ENCODE measurements at places on chromosomes 7 and 10. TPM values are rescaled to one million over a fixed set of nuclear protein-coding genes. Genes with fewer than 3 reads are reported as not detected.

OPN4 gene
- not detected for total RNA-seq

GRCh38 chr10:48551861-48552591 lies 52.8 kb downstream of the ARHGAP22 start:
- DNase-seq: no peak

- DNase-seq: no peak
Observed at GRCh38 chr10:88541116-88541626, 41.9 kb downstream of the RNLS start.

DNA sequence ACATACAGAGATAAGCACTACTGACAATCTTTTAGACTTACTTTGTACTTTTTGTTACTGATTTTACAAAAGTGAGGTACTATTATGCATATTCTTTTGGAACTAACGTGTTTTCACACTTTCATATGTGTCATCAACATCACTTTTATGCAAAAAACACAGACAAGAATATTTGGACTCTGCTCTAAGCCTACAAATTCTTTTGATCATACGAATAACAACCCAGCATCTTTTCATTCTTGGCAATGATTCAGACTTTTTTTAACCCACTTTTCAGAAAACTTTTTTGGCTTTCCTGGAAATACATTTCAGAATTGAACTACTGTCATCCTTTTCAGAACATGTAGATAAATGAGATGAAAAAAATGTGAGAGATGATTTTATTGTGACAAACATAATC lies 30.2 kb downstream of the USP6NL start:
- DNase-seq: no peak

DNA sequence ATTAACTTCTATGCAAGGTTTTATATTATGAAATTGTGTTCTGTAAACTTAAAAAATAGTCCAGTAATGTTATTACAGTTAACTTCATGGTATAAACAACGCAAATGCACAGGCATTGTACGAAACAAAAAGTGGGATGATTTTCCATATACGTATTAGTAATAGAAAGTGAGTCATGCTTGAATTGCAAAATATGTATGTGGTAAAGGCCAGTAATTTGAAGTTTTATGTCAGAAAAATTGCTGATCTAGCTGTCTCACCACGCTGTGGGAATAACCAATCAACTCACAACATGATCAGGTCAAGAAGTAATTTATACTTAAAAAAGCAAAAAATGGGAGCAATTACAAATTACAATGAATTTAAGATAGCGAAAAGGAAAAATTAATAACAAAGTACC lies 37.0 kb upstream of the GLI3 start:
- DNase-seq: no peak

NEBL gene
- 151 TPM for total RNA-seq

DNA sequence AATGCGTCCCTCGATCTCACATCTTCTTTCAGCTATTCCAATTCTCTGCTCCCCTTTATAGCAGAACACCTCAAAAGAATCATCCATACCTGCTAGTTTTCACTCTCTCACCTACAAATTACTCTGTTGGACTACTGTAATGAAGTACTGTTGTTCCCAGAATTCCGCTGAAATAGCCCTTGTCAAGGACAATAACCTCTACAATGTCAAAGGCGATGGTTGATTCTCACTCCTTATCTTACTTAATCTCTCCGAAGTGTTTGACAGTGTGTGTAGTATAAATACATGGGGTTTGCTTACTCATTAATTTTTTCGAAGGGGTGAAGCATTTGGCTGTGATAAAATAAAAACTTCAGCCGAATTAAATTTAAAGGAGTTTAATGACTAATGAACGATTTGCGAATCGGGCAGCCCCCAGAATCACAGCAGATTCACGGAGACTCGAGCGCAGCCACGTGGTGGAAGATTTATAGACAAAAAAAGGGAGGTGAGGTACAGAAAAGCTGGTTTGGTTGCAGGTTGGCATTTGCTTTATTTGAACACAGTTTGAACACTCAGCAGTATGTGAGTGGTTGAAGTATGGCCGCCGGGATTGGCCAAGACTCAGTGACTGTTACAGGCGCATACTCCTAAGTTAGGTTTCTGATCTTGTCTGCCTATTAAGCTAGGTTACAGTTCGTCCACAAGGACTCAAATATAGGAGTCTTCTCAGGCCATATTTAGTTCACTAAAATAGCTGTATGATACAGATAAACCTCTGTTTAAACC lies 29.8 kb downstream of the SYPL1 start:
- DNase-seq: no peak

ACTL6B gene
- not detected for total RNA-seq

DNA sequence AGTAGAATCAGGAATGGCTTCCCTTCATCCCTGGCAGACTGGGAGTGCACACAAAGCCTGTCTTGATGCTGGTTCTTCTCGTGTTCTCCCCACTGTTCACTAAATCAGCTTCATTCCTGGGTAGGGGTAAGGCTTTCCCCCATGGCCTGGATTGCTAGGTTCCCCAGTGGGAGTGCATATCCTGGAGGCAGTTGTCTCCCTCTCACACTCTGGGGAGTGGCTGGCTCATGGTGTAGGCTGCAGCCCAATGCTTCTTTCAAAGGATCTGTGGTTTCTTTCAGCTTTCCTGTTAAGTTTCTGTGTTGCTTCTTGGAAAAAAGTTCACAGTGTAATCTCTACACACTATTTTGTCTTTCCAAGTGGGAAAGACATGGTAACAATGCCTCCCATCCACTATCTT lies 32.6 kb upstream of the ARMC3 start:
- DNase-seq: no peak

PROSER2 gene
- total RNA-seq: 26.3 TPM

- peak; percentile 24 for DNase-seq
Observed at GRCh38 chr7:28272461-28272877, 91.9 kb upstream of the JAZF1 start.

GRCh38 chr10:24680647-24681524 lies 42.8 kb downstream of the ARHGAP21 start:
- DNase-seq: no peak

OIT3 gene
- total RNA-seq: 0.20 TPM

- DNase-seq: no peak
Observed at GRCh38 chr7:15478401-15478800, 83.4 kb downstream of the AGMO start.

GRCh38 chr7:126768836-126769235 lies 483.9 kb downstream of the GRM8 start:
- no peak for DNase-seq

JAZF1 gene
- 13.0 TPM for total RNA-seq

DNA sequence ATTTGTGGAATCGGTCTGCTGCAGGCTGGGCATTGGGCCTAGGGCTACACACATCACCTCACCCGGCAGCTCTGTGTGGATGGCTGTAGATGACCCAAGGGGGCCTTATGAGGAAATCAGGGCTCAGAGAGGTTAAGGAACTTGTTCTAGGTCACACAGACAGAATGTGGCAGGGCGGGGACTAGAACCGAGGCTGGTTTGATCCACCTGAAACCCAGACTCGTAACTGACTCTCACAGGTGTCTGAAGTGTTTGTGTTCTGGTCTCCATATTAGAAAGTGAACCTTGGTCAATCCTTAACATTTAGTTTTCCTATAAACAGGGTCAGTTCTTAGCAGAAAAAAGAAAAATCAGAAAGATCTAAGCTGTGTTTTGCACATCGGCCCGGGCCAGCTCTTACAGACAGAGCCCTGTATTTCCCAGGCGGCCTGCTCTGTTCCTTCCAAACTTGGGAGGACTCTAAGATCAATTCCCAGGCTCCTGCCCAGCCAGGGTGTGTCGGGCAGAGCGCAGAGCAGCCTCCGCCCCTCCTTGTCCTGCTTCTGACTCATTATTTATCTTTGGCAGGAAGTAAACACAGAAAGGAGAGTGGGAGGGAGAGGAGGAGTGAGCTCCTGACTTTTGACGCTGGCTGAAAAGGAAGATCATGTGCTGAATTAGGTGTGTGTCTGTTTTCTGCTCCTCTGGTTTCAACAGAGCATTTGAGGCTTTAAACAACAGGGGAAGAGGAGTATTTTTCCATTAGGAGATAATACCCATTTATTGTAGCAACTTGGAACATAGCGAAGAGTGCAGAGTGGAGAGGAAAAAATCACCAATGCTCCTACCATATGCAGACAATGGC lies 74.1 kb downstream of the TACC2 start:
- peak; percentile 72 for DNase-seq

WDR86 gene
- total RNA-seq: 1.1 TPM

DNA sequence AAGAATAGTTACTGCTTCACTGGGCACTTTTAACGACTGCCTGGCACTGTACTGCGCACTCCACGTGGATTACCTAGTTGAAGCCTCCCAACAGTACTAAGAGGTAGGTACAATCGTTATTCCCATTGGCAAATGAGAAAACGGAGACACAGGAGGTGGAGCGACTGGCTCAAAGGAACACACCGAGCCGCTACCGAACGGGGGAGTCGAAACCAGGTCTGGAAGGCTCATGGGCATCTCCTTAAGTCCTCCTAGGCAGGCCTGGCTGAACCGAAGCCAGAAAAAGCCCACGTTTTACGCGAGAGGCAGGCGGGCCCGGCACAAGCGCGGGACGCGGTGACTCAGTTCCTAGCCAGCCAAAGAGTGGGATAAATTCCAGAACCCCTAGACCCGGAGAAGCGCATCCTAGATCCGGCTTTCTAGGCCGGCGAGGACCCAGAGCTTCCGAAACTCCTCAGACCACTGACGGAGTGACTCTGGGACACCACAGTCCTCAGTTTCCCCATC lies 472 bp downstream of the PDAP1 start:
- DNase-seq: peak; percentile 86

AKR1C8 gene
- total RNA-seq: 0.30 TPM

OR9A2 gene
- not detected for total RNA-seq

CYP26C1 gene
- total RNA-seq: 0.22 TPM

MPP7 gene
- 29.8 TPM for total RNA-seq

DNA sequence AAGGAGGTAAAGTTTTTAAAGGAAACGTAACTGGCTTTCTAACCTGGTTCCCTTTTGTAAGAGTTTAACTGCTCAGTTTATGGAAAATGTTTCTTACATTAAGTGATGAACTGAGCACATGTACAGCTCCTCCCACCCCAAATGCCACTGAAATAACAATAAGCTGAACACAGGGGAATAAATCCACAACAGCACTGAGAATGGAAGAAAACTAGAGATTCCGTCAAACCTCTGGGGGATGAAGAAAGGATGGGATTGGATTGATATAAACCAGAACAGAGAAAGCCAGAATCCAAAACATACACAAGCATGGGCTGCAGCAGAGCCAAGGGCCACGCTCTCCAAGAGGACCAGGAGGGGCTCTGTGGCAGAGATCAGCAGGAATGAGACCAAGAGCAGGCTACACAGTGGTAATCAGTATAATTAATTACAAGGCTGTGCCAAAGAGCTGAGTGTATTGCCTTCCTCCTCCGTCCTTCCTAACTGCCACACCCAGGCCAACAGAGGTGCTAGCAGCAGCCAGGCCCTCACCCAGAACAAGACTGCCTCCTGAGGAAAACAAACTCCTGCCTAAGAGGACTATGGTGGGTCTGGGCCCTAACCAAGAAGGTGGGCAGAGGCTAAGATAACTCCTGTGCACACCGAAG lies 73.9 kb downstream of the KIAA1549 start:
- DNase-seq: no peak

- no peak for DNase-seq
Observed at GRCh38 chr7:130831817-130832481, 97.9 kb upstream of the KLF14 start.

DNA sequence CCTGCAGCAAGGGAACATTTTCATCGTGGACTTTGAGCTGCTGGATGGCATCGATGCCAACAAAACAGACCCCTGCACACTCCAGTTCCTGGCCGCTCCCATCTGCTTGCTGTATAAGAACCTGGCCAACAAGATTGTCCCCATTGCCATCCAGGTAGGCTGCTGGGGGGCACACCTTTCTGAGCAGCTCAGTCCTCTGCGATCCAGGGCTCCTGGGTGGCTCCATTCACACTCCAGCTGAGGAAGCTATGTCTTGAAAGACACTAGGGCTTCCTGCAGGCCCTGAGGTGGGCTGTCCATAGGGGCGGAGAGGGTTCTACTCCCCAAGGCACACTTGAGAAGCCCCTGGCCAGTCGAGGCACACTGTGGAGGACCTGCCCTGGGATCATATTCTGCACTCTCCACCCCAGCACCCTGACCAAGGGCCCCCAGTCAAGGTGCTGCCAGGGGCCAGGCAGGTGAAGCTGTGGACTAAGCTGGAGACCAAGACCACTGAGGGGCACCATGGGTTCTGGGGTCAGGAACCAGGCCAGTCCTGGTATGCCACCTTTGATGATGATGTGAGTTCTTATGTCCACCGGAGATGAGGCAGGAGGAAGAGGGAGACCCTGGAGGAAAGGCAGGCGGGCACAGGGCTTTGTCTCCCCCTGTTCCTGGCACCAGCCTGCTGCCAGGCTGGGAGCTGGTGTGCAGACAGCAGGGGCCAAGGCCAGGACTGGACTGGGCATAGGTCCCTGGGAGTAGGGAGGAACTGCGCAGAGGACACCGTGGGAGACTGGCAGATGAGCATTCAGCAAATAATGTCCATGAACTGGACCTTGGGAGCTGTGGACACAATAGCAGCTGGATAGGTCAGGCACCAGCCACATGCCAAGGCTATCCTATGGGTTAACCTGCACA lies 54.8 kb downstream of the ALOX5 start:
- no peak for DNase-seq

GRCh38 chr7:159328096-159328495 lies 183.4 kb upstream of the VIPR2 start:
- DNase-seq: no peak

ARHGEF5 gene
- 22.0 TPM for total RNA-seq

DNA sequence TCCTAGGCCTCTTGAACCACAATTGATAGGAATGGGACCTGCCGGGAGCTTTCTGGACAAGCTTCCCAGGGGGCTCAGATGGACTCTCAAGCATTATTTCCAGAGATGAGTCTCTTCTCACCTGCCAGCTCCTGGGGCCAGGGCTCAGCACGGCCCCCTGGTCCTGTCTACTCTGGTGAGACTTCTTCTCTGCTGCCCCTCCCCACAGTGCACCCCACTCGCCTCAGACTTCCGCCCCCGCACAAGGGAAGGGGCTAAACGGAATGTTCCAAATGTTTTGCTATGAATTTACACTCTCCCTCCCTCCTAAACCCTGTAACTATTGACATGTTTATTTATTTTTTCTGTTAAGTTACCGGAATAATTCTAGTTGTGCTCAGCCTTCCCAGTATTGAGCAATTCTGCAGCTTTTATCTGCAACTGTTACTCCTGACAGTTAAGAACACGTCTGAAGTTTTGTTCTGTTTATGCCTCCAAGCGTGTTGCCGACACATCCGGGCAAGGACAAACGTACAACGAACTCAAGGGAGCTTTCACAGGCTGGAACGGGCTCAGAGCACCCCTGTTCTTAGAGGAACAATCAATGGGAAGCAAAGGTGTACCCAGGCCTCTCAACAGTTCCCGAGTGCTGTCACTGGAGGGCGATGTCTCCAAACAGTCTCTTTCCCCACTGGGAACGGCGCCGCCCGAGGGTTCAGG lies 55.2 kb downstream of the FHIP2A start:
- DNase-seq: peak; percentile 16

GRCh38 chr10:84356928-84357327 lies 28.5 kb downstream of the CCSER2 start:
- DNase-seq: no peak

DNA sequence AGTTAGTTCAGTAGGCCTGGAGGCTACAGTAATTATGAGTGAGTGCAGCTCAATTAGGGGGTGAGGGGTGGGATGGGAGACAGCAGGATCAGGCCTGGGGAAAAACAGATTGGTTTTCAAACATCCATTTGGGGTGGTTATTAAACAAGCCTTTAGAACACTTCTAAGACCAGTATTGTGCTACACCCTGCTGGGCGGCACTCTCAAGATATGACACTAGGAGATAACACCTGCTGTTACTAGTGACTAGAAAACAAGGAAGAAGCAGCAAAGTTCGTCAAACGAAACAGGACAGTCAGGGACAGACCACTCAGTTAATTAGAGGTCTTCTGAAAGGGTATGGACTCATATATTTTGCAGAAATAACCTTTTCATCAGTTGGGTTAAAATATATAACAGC lies 353.6 kb downstream of the PTEN start:
- no peak for DNase-seq

- no peak for DNase-seq
Observed at GRCh38 chr7:2993868-2994267, 49.8 kb downstream of the CARD11 start.
